ENCODE measurements at places on chromosomes 6 and 20. TPM values are rescaled to one million over a fixed set of nuclear protein-coding genes. Genes with fewer than 3 reads are reported as not detected.

The OXT gene
- polyA plus RNA-seq, result not detected

The KCNB1 gene
- 0.49 TPM for polyA plus RNA-seq

The ZNF391 gene
- polyA plus RNA-seq, result 0.51 TPM

The LATS1 gene
- 4.0 TPM for polyA plus RNA-seq

The CTCFL gene
- not detected for polyA plus RNA-seq

The TBXT gene
- polyA plus RNA-seq, result not detected

The TRIM38 gene
- polyA plus RNA-seq, result 5.7 TPM

The GJA10 gene
- not detected for polyA plus RNA-seq

The E2F1 gene
- 6.4 TPM for polyA plus RNA-seq

The RIPPLY2 gene
- not detected for polyA plus RNA-seq

The C20orf204 gene
- polyA plus RNA-seq, result 0.38 TPM

The BMP6 gene
- polyA plus RNA-seq, result 0.26 TPM

The PAK5 gene
- polyA plus RNA-seq, result 0.21 TPM

The GLP1R gene
- not detected for polyA plus RNA-seq

The SLC17A3 gene
- polyA plus RNA-seq, result not detected

The CBLN4 gene
- 0.01 TPM for polyA plus RNA-seq

The DEFB124 gene
- polyA plus RNA-seq, result not detected

The TOMM6 gene
- polyA plus RNA-seq, result 179 TPM

The TSBP1 gene
- polyA plus RNA-seq, result not detected

The PET117 gene
- 8.9 TPM for polyA plus RNA-seq

The TMEM200A gene
- 0.27 TPM for polyA plus RNA-seq

The PPP1R16B gene
- polyA plus RNA-seq, result 1.0 TPM

The SLC2A10 gene
- 5.4 TPM for polyA plus RNA-seq

The TSPO2 gene
- not detected for polyA plus RNA-seq

The ELOVL5 gene
- polyA plus RNA-seq, result 9.5 TPM

The CCND3 gene
- 30.4 TPM for polyA plus RNA-seq

The MACROD2 gene
- 0.64 TPM for polyA plus RNA-seq

The OR2B6 gene
- not detected for polyA plus RNA-seq

The HLA-DOA gene
- 0.49 TPM for polyA plus RNA-seq

The PKIB gene
- polyA plus RNA-seq, result 3.5 TPM

The AK9 gene
- polyA plus RNA-seq, result 2.4 TPM

The SEC63 gene
- 23.0 TPM for polyA plus RNA-seq

The CLDN20 gene
- not detected for polyA plus RNA-seq

The MROH8 gene
- 1.3 TPM for polyA plus RNA-seq

The CRYBG1 gene
- polyA plus RNA-seq, result 45.2 TPM

The MOCS1 gene
- 3.8 TPM for polyA plus RNA-seq

The BTN2A1 gene
- polyA plus RNA-seq, result 10.7 TPM

The BMP2 gene
- polyA plus RNA-seq, result 1.7 TPM

The C20orf144 gene
- polyA plus RNA-seq, result 0.02 TPM

The WFDC9 gene
- polyA plus RNA-seq, result not detected

The CYB5R4 gene
- 2.8 TPM for polyA plus RNA-seq

Data from esophagus (tissue), 2 donors.